ENCODE measurements at places on chromosomes 4 and X.

GRCh38 chrX:105543283-105543682, 279.1 kb upstream of the NRK start:
- no peak for DNase-seq

DNA sequence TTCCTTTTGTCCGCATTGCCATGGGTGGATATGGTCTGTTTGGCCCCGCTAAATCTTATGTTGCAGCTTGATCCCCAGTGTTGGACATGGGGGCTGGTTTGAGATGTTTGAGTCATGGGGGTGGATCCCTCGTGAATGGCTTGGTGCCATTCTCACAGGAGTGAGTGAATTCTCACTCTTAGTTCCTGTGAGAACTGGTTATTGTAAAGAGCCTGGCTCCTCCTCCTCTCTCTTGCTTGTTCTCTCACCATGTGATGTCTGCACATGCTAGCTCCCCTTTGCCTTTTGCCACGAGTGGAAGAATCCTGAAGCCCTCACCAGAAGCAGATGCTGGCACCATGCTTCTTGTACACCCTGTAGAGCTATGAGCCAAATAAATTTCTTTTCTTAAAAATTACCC, 22.6 kb upstream of the STBD1 start:
- no peak for DNase-seq

DNA sequence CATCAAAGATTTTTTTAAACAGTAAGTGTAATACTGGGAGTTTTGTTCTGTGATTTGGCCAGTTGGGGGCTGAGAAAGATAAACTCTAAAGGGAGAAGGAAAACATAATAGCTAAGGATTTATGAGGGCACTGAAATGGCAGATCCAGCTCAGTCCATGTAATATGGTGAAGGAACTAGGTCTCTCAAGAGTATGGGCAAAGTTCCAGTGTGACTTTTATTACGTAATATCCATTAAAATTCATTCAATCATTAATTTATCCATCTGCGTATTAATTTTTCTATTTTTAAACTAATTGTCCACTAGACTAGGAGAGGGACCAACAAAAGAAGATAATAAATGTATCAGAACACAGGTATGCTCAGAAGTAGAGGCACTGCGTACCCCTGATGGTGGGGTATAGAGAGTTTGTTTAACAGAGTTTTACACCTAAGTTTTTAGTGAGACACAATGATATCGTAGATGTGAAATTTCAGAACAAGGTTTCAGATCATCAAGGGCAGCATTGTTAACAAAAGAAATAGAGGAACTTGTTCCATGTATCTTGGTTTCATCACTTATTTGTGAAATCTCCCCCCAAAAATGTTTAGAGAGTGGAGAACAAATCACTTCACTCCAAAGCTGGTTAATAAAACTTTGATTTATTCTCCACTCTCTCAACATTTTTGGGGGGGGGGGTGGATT, 351.1 kb downstream of the GRXCR1 start:
- no peak for DNase-seq

DNA sequence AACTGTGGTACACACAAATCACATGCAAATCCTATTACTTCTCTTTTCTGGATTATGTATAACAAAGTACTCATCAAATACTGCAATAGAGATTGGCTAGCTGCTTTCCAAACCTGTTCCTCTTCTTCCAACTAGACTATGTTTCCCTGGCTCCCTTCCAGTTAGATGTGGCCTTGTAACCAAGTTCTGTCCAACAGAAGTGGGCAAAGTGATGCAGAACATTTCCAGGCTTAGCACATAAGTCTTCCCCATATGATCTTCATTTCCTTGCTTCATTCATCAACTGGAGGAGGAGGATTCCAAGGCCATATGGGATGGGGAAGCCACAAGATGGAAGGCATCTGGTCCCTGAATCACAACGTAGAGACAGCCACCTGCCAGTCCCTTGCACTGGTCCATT, 8.0 kb downstream of the SLC9A7 start:
- no peak for DNase-seq

GRCh38 chr4:73725985-73726384, 14.4 kb upstream of the CXCL8 start:
- no peak for DNase-seq

DNA sequence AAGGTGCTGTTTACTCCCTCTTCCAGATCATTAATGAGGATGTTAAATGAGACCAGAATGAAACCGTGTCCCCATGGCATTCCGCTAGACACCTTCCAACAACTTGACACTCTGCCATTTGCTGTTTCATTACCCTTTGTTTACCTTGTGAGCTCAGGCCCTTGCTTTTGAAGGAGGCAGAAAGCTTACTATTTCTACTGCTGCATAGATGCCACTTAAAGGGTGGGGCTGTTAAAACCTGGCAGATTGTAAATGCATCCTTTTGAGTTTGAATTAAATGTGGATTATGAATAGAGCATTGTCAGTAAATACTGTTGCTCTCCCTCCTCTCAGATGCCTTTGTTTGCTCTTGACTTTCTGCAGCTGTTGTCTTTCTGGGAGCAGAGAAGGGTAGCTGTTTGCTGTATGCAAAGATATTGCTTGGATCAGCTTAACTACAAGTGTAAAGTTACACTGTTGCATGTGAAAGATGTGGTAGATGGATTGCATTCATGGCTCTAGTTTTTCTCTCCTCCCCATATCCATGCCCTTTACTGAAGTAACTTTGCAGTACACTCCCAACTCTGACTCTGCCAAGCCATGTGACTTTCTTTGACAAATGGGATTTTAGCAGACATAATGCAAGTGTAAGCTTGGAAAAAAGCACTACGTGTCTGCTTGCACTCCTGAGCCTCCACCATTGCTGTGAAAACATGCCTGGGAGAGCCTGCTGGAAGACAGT, 75.0 kb upstream of the DHX15 start:
- no peak for DNase-seq

- DNase-seq: no peak
Observed at GRCh38 chr4:152099555-152099954, 338.7 kb upstream of the GATB start.

DNA sequence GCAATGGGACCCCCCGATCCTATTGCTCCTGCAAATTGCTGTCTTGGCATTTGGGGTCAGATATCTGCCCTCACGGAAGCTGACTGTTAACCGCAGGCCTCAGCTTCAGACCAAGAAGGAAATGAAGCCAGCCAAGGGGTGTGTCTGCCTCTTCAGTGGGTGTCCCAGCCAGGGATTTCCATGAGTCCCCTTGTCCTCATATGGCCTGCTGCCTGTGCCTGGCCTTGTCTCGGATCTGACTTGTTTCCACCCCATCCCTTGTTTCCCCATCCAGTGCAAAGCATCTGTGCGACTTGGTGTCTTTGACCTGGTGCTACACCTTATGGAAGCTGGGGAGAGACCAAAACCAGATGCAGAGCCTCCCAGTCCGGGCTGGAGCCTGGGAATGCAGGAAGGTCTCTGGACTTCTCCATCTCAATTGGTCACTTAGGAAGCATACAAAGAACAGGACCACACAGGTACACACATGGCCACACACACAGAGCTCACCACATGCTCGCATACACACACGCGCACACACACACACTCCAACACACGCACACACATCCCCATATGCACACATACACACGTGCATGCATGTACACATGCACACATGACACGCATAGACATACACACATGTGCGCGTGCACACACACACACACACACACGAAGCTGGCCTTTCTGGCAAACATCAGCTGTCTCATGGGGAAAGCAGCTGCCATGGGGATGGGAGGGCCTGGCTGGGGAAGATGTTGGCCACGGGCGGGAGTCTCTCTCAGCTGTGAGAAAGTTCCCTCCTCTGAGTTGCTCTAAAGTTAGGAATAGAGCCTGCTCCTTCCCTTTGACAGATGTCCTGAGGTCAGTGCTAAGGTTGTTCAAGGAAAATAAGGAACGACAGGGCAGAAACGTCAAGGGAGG, 65.5 kb downstream of the CRMP1 start:
- DNase-seq: no peak

GRCh38 chrX:154602226-154602625, 16.9 kb downstream of the CTAG1B start:
- DNase-seq: no peak

DNA sequence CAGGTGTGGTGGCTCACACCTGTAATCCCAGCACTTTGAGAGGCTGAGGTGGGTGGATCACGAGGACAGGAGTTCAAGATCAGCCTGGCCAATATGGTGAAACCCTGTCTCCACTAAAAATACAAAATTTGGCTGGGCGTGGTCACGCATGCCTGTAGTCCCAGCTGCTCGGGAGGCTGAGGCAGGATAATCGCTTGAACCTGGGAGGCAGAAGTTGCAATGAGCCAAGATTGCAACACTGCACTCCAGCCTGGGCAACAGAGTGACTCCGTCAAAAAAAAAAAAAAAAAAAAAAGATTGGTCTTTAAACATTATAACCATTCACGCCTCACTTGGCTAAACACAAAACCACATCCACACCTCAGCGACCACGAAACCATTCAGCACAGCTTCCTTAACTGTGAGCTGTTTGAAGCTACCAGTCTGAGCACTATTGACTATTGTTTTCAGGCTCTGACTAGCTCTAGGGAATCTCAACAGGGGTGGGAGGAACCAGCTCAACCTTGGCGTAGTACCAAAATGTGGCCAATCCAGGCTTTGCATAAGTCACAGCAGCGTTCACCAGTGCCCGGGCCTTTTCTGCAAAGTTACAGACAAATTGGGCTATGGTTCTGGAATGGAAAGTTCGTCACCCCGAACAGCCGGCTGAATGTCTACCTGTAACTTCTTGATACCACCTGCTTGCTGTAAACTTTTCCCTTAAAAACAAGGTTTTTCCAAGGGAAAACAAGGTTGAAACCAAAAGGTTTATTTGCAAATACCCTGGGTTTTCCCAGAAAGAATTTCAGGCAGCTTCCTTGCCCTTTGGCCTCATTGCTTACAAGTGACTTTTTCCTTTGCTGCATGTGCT, 73.6 kb upstream of the DHX15 start:
- no peak for DNase-seq

- DNase-seq: no peak
Observed at GRCh38 chr4:30728311-30728710, 8.1 kb downstream of the PCDH7 start.

DNA sequence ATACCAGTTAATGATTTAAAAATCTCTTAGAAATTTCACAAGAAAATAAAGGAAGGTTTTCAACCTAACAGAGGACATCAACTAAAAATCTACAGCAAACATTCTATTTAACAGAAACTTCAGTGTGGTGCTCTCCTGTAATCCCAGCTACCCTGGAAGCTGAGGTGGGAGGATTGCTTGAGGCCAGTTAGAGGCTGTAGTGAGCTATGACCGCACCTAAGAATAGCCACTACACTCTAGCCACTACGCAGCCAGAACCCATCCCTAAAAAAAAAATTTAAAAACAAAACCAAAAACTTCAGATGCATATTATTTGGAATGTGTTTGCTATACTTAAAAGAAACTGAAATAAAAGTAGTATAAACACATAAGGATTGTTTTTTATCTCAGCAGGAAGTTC, 7.2 kb upstream of the FHIP1A start:
- no peak for DNase-seq

- no peak for DNase-seq
Observed at GRCh38 chr4:51851937-51852290, 9.0 kb downstream of the DCUN1D4 start.

- no peak for DNase-seq
Observed at GRCh38 chr4:42573249-42573648, 83.7 kb downstream of the ATP8A1 start.

GRCh38 chr4:3471886-3472285, 8.8 kb downstream of the DOK7 start:
- no peak for DNase-seq

DNA sequence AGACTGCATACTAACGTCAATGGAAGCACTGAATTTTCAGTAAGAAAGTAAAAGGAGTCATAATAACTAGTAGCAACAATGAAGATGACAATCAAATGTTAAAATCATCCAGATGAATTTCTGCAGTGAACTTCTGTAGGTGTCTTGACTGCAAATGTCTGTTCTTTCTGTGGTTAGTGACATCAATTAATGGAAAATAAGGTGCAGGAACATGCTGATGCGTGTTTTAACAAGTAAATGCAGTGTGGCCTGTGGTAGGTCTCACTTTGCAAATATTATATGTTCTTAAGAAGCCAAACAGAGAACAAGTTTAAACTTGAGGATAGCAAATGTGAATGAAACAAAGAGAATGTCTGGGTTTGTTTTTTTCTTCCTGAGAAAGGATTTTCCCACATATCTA, 2.6 kb upstream of the DTHD1 start:
- DNase-seq: no peak
